GOT3 (cell line): ENCODE measurements at places on chromosomes 2 and 18.
A peak's percentile ranks its signal among the peaks of the same experiment; 100 is the strongest.

GRCh38 chr2:127560931-127561280 is 25.4 kb downstream of the MYO7B start:
- DNase-seq, result peak; percentile 10

- no peak for DNase-seq
Measured at GRCh38 chr2:229601936-229602335, 112.4 kb downstream of the DNER start.

- no peak for DNase-seq
Measured at GRCh38 chr2:39487398-39488250, 50.5 kb upstream of the MAP4K3 start.

DNA sequence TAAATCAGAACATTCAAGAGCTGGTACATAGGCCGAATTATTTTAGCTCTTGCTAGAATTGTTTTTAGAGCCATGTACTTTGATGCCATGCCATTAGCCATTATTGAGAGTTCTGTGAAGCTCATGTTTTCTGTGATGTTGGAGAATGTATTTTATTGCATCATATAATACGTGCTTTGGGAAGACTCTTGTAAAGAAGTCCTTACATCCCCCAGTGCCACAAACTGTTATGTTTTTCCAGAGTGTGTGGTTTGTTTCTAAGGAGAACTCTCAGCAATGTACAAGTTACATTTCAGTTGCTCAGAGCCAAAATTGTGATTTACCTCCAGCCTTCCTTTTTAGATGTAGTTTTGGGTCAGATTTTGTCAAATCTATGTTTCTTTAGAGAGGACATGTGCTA is 148.6 kb downstream of the HAUS1 start:
- DNase-seq, result no peak

DNA sequence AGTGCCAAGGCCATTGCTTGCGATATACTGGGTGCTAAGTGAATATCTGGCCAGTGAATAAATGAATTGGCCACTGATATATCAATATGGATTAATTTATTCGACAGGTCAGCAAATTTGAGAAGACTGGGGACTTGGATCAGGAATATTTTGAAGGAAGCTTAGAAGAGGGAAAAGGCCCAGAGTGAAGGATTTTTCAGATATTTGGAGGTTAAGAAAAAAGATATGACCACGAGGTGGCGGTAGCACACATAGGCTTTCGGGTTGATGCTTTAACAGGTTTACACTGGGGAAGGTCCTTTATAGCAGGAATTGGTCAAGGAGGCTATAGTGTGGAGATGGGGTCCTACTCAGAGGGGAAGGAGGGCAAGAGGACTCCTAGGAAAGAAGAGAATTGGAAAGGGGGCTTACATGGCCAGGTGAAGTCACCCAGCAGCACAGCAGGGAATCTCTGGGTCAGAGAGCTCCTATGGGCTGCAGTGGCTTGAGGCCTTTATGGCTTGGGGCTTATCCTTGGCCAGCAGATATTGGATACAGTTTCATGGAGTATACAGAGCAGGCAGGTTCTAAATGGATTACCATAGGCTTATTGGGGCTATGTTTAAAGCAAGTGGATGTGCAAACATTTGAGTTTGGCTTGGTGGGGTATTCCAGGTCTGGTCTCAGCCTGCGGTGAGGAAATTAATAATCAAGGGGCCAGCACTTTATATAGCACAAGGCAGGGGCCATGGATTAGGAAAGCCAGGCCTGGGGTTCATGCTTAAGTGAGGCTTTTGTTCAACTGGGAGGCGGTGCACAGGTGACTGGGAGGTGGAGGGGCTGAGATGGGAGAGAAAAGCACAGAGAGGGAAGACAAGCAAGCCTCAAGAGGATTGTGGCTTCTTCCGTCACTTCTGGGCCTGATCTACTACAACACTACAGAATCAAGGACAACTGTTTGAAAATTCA is 9.7 kb downstream of the IL1RN start:
- no peak for DNase-seq

GRCh38 chr2:209463226-209463625 is 39.4 kb downstream of the MAP2 start:
- no peak for DNase-seq

- no peak for DNase-seq
Measured at GRCh38 chr2:56231361-56231760, 47.6 kb downstream of the CCDC85A start.

- DNase-seq, result no peak
Measured at GRCh38 chr2:159551806-159552205, 64.5 kb downstream of the BAZ2B start.

DNA sequence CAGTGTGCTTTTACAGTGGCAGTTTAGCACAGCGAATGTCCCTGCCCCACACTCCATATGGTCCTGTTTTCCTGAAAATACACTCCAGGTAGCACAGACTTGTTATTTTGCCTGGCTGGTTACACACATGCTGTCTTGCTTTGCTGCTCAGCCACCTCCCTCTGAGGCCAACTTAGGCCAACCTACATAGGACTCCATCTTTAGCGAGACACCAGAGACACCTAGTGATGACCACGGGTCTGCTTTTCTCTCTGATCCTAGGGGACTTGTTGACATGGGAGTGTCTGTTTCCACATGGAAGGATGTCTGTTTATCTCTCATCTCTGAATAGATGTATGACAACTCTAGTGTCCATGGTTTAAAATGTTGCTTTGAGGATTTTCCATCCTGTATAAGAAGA is 43.3 kb downstream of the PLEKHB2 start:
- no peak for DNase-seq

DNA sequence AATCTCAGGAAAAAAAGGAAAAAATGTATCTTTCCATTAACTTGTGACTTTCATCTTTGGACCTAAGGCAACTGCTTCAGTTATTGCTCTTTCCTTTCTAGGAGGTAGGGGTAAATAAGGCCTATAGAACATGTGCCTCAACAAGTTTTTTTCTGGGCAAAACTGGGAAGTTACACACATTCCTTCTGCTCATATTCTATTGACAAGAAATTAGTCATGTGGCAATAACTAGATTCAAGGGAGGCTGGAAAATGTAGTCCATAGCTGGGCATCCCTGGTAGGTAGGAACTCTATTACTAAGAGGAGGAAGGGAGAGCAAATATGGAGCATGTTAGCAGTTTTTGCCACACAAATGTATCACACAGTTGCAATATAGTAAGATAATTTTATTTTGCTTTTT is 37.7 kb upstream of the NEMP2 start:
- DNase-seq, result no peak

DNA sequence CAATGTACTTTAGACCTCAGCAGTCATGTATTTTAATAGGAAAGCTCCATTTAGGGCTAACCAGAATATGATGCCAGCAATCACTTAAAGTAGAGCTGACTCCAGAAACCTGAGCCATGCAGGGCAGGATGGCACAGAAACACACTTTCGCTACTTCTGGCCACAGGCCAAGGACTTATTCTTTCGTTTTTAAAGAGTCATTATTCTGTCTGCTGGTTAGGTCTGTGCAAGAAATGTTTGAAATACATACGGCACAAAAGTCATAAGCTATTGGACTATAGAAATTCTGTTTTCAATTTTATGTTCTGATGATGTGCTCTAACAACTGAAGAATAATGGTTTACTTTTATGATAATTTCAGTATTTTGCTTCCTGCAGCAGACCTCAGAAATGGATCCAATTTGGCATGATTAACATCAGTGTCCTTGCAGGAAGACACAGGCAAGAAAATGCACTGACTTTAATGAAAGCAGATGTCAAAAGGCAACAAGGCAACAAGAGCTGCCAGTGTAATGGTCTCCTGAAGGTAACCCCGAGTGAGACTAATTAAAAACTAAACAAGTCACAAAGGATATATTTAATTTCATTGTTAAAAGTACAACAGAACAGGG is 114.4 kb upstream of the CHRNA1 start:
- no peak for DNase-seq

DNA sequence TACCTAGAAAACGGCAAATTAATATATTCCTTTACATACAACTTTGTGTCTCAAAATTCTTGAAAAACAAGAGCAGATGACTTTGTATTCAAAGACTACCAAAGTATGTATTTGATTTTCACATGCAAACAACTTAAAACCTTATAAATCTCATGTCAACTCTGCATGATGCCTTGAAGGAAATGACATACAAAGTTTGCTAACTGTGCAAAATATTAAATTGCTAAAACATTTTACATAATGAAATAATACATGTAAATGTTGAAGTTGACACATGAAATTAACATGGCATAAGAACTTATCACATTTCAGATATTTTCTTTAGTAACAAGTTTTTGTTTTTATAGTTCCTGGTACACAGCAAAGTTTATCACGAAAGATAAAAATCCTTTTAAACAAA is 20.8 kb upstream of the C2orf42 start:
- DNase-seq, result no peak

DNA sequence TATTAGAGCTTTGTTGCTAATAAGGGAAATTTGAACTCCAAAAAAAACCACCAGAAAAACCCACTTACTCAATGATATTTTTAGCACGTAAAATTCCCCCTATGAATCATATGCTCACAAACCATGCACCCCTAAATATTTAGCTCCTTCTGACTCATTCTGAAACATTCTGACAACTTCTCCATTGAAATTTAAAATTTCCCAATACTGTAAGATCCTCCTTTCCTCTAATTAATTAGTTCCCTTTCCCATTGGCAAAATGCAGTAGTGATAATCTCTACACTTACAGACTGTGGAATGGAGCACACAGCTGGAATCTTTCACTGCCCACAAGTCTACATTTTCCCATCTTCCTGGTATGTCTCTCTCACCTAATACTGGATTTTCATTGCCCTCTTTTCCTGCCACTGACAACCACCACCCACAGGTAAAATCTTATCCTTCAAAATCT is 215.8 kb upstream of the ACVR2A start:
- no peak for DNase-seq

DNA sequence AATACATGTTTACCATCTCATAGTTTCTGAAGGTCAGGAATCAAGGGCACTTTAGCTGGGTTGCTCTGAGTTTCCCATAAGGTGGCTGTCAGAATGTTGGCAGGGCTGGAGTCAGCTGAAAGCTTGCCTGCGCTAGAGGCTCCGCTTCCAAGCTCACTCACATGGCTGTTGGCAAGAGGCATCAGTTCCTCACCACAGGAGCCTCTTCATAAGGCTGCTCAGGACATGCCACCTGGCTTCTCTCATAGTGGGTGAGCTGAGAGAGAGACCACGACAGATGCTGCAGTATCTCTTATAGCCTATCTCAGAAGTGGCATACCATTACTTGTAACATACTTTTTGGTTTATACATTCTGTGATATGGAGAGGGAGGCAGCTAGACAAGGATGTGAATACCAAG is 7.2 kb downstream of the HADHB start:
- no peak for DNase-seq

DNA sequence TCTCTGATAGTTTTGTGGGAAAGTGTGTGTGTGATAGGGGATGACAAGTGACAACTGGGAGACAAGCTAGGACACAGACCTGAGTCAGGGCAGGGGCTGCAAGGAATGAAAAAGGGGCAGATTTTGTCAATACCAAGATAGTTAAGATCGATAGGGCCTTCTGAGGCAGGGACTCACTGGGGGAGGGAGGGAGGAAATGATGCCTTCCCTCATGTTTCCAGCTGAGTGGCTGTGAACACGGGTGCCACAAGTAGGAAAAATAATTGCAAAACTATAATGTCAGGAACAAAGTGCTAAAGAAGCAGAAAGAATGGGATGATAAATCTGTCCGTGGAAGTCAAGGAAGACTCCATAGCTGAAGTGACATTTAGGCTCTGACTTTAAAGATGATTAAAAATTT is 24.2 kb downstream of the CDH2 start:
- no peak for DNase-seq

DNA sequence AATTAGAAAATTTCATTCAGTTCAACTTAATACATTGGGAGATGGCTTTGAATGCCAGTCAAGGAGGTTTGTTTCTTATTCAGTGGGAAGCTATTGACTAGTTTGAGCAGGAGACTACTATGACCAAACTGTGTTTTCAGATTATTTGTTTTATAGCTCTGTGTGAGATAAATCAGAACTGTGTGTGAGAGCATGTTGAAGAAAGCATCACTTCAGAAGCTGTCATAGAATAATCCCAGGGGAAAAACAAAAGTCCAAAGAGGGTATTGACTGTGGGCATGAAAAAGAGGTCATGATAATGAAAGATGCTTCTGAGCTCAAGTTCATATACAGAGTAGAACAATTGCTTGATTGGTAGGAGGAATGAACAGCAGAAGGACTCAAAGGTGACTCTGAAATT is 160.6 kb downstream of the MAP2 start:
- DNase-seq, result no peak

GRCh38 chr2:174327841-174328113 is 7.0 kb upstream of the SP9 start:
- no peak for DNase-seq

DNA sequence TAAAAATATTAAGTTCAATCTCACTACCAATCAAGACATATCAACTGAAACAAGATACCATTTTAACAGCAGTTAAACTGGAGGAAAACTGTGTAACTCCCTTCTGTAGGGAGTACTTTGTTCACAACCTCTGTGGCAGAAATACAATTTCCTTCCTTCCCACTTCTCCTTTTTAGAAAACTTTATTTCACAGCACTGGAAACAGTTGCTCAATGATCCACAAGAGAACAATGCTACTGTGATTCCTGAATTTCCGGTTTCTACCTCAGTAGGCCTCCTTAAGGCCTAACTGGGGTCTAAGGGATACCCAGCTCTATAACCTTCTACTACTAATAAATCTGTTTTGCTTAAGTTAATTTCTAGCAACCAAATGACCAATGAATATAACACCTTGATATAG is 14.1 kb downstream of the TLK1 start:
- DNase-seq, result no peak

- DNase-seq, result no peak
Measured at GRCh38 chr2:104834431-104835153, 19.3 kb upstream of the POU3F3 start.

DNA sequence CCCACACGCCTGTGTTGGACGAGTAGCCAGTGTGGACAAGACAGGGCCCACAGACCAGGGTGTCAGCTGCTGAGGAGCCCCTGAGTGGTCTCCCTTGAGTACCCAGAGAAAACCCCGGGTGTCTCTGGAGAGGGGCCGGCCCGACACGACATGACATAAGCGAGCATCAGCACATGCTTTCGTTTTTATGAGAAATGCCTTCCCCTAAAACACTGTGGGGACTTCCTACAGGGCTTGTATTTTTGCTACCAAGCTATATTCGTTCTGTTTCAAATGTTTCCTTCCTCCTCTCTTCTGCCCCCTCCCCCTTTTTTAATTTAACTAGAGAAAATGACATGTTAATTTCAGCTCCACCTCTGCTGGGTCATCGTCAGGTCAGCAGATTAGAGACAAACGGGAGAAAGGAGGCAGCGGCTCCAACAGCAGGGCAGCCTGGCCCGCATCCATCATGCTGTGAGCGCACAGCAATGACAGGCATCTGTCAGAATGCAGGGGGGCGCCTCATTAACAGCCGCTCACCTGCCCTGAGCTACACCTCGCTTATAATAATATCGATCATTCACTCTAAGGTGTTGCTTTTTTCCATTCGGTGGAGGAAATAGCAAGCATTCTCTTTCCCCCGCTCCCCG is 286.2 kb downstream of the ZNF516 start:
- DNase-seq, result no peak

DNA sequence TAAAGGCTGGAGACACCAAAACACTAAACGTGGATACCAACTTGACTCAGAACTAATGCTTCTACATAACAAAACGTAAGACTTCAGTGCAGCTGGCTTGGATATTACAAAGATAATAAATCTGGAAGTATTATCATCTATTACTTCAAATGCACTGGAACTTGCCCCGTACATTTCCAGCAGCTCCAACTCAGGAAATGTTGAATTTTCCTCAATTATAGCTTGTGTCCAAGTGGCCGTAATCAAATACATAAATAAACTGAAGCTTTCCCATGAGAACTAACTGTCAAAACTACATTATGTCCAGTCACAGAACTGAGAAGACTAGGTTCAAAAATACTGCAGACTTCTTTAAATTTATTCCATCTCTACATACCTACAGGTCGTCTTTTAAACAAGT is 6.2 kb downstream of the PDE1A start:
- no peak for DNase-seq
